ENCODE measurements at places on chromosomes 3 and 15.

DNA sequence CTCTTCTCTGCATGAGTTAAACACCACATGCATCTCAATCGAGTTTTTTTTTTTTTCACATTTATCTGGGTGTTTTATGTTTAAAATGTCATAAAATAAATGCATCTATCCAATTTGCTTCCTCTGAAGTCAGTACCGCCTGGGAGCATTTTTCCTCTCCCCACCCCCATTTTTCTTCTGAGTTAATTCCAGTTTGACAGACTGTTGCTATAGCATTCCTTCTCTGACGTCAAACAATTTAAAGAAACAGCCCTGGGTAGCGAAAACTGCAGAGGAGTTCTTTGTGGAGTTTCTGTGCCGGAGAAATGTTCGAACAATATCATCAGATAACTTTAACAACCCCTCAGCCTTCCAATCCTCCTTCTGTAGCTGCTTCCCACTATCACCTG is 900 bp upstream of the GNB4 start:
- peak; percentile 89 for DNase-seq

DNA sequence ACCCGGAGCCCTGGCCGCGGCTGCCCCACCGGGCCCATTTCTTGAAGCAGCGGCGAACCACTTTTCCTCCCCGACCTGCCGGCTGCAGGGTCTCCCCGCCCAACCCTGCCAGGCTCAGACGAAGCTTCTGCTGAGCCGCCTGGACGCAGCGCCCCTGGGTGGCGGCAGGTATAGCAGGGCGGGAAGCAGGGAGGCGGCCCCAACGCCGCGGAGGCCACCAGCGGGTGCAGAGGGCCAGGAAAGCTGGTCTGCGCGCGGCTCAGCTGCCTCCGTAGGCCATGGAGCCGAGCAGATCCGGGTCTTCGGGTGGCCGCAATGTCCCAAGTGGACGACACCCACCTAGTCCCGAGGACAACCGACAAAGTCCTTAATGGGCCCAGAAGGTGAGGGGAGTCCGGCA is 21.9 kb upstream of the SRPRB start:
- DNase-seq = no peak

- no peak for DNase-seq
These were observed 93.7 kb upstream of the IMPG2 start for GRCh38 chr3:101414121-101414520.

DNA sequence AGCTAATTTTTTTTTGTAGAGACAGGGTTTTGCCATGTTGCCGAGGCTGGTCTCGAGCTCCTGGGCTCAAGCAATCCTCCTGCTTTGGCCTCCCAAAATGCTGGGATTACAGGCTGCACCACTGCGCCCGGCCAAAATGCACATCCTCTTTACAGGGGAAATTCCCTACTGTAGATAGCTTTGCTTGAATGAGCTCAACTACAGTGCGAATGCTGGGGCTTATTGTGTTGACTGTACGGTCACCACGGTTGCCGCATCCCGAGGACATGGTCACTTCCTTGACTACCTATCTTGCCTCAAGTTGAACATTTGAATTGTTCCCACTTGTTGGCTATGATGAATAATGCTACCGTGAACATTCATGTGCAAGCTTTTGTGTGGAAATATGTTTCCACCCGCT is 5.3 kb upstream of the MTFMT start:
- DNase-seq = no peak

DNA sequence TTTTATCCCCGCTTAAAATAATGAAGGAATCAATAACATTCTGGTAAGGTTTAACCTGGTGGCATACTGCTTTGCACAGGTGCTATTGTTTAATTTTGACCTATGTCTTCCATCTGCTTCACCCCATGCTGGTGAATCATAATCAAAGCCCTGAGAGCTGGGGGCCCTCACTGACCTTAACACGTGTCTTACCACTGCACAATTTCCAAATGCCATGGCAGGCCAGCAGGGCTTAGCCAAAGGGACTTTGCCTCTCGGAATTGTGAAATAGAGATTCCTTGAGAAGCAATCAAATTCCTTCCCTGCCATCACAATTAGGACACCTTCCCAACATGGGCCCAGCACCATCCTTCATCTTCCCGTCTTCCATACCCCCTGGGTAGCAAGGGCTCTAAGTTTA is 242.6 kb upstream of the THBS1 start:
- no peak for DNase-seq

DNA sequence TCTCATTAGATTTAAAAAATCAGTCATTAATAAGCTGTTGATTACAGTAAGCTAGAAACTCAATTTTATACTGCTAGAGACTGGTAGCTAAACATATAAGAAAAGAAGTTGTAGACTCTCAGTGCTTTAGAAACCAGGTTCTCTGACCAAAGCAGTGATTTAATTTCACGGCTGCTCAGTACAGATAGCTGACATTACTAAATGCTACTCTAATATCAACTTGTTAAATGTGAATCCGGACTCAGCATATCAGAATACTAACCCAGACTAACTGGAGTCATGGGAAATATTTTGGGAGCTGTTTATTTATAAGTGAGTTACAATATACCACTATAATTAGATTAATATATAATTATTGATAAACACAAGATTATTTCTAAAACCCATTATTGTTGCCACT is 80.4 kb downstream of the NEDD4 start:
- no peak for DNase-seq

DNA sequence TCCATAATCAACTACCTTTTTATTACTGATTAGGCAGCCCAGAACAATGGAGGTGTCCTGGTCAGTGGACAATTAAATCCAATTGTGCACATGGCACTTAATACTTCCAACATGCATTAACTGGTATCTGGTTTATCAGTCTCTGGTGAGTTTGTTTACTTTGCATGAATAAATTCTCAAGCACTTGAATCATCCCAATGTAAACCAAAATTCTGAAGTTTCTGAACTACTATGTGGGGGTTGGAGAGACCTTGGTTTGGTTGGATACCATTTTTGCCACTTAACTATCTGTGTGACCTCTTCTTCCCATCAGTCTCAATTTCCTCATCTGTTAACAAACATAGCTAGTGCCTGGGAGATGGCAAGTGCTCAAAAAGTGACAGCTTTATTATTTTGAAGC is 70.5 kb upstream of the MAP4 start:
- peak; percentile 81 for DNase-seq

DNA sequence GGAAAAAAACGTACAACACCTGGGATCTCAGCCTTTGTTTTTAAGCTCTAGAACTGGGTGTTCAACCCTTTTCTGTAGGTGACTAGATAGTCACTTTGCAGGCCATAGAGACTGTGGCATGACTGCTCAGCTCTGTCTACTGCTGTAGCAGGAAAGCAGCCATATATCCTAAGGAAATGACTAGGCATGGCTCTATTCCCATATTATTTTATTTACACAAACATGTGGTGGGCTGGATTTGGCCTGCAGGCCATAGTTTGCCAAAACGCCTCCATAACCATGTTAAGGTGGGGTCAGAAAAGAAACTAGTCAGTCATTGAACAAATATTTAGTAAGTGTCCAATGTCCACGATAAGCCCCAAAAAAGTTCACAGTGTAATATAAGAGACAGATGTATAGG is 452.5 kb downstream of the MCTP2 start:
- DNase-seq = no peak
